Foreskin fibroblast (primary cell): ENCODE measurements at places on chromosomes 1 and 21.

DNA sequence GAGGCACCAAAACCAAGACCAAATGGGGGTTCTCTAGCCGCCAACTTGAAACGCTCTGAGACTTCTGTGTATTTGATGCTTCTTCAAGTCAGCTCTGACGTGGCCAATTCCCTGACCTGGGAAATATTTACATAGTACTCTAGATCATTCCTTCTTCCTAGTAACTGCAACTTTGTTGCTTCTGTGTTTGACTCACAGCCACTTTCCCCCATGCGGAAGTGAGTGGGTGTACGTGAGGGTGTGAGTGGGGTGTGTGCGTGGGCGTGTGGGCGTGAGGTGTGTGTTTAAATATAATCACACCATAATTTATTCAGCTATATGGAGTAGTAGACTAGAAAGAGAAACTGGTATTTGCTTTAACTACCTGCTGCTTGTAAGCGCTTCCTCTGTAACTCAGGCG lies 111.0 kb downstream of the TAS1R2 start:
- DNase-seq: no peak

DNA sequence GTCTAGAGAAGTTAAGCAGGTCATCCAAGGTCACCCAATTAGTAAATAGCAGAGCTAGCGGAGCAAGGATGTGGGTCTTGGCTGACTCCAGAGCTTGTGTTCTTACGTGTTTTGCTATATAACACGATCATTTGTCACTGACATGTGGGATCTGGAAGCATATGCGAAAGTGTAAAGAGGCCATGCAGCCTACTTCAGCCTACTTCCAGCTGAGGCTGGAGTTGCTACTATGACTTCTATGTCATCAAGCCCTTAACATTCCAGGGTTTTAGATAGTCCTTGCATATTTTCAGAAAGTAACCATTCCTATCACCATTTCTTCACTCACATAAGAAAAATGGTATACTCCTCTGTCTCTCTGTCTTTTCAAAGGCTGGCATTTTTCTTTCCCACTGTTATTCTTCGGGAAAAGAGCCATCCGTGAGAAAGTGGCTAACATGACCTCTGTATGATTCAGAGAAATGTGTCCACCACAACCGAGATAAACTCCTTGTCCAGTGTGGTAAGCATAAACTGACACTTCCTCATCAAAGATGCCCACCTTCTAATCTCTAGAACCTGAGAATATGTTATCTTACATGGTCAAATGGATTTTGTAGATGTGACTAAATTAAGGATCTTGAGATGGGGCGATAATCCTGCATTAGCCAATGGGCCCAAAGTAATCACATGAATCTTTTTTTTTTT lies 24.0 kb upstream of the ABL2 start:
- peak; percentile 33 for DNase-seq

DNA sequence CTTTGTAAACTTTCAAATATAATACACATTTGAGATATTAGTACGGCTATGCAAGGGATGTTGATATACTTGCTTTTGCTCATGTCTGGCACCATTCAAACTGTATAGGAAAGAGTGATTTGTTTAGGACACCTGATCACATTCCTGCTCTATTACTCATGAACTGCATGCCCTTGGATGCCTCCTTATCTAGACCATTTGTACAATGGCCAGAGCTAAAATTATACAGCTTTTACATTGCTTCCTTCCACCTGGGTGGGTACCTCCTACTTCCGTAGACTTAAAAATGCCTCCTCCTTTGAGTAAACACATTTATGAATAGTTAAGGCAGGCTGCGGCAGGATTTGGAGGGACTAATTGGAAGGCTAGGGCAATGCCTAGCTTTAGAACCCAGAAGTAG lies 85.4 kb upstream of the PBX1 start:
- no peak for DNase-seq

DNA sequence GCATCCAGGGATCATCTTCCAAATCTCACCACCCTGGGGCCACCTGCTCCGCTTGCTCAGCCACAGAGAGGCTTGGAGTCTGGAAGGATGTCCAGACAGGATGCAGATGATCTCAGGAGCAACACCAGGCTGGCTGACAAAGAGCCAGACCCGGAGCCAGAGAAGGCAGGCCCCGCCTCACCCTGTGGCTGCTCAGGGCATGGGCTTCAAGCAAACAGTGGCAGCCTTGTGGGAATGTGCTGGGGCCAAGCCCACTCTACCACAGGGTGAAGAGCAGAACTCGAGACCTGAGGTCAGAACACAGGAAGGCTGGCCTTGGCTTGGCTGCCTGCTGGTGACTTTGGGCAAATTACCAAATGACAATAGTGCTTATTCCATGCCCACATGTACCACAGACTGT lies 45.5 kb downstream of the MRPL37 start:
- DNase-seq: no peak

DNA sequence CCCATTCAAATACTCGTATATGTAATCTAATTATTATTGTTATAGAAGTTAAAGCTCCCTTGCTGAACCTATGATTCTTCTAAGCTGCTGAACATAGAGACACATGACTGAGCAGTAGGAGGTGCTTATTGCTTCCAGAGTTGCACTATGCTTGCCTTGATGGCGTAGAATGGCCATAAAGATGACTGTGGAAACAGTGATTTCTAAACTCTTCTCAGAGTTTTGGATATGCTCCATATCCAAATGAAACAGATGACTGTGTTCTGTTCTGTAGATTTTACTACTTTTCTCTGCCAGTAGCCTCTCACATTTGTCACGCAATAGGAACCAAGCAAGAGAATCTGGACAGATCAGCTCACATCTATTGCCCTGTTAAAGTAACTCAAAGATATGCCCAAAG lies 88.1 kb upstream of the CACYBP start:
- DNase-seq: peak; percentile 45

DNA sequence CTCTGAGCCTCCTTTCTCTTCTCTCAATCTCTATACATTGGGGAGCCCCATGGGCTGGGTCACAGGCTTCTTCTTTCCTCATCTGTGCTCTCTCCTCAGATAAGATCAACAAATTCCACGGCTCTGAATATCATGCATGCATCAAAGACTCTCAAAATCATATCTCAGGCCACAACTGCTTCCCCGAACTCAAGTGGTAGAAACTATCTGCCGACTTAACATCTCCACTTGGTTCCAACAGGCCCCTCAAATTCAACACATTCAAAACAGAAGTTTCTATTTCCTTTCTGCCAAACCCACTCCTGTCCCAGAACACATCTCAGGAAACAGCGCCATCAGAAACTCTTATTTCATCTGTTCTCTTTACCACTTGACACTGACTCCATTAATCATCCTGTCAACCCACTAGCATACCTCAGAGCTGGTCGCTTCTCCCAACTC lies 16.7 kb downstream of the DDX59 start:
- no peak for DNase-seq

DNA sequence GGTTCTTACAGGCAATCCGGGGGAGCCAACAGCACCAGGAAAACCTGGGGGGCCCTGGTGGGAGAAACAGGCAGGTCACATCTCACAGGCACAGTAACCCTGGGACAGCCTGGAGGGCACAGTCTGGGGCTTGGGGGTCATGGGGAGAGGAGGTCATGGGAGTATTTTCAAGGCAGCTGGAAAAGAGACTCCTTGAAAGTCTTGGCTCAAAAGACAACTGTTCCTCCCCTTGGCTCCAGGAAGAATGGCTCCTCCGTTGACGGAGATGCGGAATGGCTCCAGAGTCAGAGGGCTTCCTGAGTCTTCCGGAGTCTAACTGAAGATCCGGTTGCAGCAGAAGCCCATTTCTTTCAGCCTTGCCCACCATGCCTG lies 25.9 kb upstream of the PEF1 start:
- no peak for DNase-seq

DNA sequence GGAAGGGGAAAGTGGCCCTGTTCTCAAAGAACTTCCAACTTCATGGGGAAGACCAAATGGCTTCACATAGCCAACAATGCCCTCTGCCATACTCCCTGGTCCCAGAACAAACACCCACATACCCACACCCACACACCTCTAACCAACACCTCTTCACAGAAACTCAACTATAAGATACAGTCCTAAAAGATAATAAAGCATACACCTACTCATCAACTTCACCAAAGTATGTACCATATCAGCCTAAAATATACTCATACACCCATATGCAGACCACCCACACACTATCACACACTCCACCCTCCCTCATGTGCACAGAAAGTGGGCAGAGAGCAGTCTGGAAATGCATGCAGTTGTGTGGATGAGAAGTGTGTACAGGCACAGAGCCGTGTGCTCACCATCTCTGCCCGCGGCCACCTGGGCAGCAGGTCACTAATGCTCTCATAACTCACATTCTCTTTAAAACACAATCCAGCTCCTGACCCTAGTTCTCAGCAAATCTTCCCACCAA lies 27.7 kb downstream of the IQGAP3 start:
- no peak for DNase-seq

GRCh38 chr1:205396967-205397616 lies 24.8 kb downstream of the LEMD1 start:
- peak; percentile 53 for DNase-seq

DNA sequence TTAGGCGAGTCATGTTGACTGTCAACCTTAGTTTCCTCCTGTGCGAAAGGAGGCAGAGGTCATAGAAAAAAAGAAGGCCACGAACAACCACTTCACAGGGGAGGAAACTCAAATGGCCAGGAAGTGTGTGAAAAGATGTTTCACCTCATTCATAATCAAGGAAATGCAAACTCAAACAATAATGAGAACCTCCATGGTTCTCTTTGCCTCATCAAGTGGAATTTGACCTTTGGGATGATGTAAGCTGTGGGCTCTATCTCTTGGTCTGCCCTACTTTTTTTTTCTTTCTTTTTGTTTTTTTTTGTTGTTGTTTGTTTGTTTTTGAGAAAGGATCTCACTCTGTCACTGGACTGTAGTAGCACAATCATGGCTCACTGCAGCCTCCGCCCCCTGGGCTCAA lies 55.9 kb upstream of the GRHL3 start:
- no peak for DNase-seq

- no peak for DNase-seq
Observed at GRCh38 chr1:28031173-28031572, 57.2 kb downstream of the EYA3 start.

GRCh38 chr1:19067912-19068638 lies 111.6 kb upstream of the IFFO2 start:
- no peak for DNase-seq

- DNase-seq: no peak
Observed at GRCh38 chr1:159300146-159300545, 2.0 kb upstream of the FCER1A start.

DNA sequence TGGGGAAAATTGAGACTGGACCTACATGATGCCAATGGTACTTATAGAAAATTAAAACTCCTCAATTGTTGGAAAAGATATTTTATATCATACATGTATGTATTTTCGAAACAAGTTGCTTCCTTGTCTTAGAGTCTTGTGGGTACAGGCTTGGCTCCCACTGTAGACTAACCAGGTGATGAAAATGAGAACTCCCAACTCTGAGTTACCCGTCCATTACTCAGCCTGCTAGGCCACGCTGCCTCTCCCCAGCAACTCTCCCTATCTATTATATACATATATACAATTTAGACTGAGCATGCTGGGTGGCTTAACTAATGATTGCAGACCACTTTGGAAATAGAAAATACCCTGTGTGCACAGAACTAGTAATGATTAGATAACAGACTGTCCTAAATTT lies 628.7 kb downstream of the LMO4 start:
- no peak for DNase-seq

- DNase-seq: no peak
Observed at GRCh38 chr1:241678536-241678935, 26.5 kb downstream of the WDR64 start.

- DNase-seq: no peak
Observed at GRCh38 chr21:38478782-38479181, 19.5 kb downstream of the ERG start.
